Stimulated activated naive CD8-positive, alpha-beta T cell treated with anti-CD3 and anti-CD28 coated beads, Interleukin-15, Interleukin-2, amounts not matched to agents 100 U/mL and 50 U/mL, for 24 hours (primary cell): ENCODE measurements at places on chromosomes 2 and 18.

DNA sequence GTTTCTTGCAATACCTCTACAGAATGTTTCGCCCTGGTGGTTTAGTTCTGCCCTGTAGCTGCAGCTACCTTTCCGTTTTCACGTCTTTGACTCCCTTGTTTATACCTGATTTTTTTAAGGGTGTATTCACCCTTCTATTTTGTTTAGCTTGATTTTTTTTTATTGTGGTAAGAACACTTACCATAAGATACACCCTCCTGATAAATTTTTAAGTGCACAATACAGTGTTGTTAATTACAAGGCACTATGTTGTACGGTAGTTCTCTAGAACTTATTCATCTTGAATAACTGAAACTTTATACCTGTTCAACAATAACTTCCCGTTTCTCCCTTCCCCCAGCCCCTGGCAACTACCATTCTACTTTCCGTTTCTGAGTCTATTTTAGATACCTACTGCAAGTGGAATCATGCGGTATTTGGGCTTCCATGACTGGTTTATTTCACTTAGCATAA is 48.9 kb upstream of the NABP1 start:
- DNase-seq, result no peak

DNA sequence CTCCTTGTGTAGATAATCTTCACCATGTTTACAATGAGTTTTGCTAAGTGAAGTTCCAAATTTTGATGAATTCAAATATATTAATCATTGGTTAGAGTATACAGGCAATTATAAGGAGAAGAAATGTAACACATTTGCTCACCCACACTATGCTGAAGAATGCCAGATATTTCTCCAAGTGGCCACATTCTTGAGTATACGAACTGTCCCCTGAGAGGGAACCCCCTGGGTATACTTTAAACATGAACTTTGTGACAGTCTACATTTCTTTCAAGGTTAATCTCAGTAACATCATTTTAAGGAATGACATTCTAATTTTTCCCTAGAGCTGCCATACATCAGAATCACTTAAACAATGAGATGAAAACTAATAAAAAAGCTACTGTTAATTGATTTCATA is 39.8 kb upstream of the CDKL4 start:
- no peak for DNase-seq

- DNase-seq, result no peak
These were observed 148.4 kb upstream of the TWIST2 start for GRCh38 chr2:238699307-238700116.

GRCh38 chr18:33611525-33612135 is 33.6 kb downstream of the ASXL3 start:
- DNase-seq, result no peak

DNA sequence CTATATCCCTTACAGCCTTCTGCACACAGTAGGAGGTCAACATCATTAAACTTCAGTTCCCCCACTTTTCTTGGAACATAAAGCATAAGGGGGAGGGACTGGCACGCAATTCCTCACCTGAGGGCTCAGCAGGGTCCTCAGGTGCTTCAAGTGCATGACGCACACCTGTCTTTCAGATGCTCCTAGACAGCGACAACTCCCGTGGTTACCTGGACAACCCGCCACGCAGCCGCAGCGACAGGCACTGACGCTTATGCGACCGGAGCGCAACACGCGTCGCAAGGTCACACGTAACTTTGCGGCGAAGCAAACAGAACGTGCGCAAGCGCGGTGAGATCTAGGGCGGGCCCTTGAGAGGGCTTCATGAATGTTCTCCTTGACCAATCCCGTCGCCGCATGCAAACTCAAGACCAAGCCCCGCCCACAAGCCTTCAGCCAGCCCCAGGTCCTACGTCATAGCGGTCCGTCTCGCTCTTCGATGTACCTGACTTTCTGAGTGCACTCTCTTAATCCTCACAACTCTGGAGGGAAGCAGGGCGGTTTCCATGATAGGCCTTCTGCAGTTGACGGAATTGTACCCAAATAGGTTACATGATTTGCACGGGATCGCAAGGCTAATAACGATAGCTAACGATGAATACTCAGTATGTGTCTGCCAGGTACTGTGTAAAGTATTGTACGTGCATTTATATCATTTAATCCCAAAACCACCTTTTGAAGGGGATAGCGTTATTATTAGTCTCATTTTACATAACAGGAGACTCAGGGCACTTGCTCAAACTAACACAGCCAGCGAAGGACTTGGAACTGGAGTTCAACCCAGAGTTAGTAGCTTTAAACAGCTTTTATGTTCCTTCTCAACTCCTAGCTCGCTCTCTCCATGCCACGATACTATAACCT is at the start of gene IFT172:
Gene IFT172, minus strand, starts transcription at position 246 of the 900 bp plus-strand sequence. Its CDS starts 90 bp downstream, at position 156.
- peak; percentile 99 for DNase-seq

DNA sequence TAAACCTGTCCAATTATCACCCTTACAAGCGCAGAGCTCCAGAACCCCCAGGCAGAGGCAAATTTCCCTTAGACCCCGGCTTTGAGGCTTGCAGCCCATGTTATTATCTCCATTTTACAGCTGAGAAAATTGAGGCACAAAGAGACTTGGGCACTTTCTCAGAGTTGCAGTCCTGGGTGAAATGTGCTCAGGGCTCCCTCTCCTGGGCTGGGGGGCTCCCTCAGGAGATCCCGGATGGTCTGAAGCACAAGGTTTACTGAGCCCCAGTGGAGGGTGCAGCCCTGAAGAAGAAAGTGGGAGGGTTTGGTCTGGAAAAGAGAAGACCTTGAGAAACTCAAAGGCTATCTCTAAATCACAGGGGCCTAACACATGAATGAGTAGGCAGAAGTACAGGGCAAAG is 156.6 kb downstream of the CYRIA start:
- DNase-seq, result no peak

DNA sequence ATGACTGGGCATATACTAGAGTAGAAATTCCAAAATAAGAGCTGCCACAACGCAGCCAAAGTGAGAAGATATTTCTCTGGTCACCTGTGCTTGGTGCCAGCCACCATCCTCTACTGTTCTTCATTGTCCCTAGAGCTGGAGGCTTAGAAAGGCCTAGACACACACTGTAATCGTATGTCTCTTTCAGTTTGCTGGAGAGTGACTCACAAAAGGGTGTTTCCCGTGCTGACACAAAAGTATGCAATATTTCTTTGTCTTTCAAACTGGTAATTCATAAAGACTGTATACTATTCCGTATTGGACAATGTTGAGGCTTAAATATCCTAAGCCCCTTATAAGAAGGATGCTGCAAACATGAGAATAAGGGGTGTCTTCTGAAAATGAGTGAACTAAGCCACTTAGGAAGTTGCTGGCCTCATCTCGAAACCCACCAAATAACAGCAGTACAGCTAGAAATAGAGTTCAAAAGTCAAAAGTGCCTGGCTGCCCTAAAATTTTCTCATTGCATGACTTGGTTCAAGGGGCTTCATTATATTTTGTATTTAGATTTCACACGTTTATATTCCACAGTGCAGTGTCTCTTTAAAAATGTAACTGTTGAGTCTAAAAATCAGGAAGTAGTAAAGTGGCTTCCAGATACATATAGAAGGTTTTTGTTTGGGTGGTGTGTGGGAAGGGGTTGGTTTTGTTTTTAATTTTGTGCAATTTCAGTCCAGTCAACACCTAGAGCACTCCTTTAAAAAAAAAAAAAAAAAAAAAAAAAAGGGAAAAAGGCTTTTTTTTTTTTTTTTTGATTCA is 601.1 kb downstream of the ARHGAP15 start:
- DNase-seq, result peak; percentile 6

DNA sequence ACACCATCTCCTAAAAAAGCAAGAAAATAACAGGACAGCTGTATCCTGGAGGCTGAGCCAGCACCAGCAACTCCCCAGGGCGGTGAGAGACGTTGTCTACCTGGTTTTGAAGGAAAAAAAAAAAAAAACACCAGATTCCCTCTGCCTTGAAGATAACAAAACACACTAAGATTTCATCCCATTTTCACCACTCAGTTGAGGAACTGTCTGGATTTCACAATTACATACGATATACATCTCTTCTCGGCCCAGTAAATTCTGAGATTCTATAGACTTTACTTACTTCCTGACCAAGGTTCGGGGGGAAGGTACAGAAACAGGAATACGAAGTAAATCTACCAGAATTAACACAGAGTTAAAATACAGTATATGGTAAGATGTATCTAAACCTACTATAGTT is 8.5 kb downstream of the ZNF516 start:
- no peak for DNase-seq

- no peak for DNase-seq
These were observed 14.1 kb downstream of the DYNC2LI1 start for GRCh38 chr2:43787895-43788294.

GRCh38 chr2:127177617-127178263 is 42.4 kb downstream of the CYP27C1 start:
- no peak for DNase-seq

- DNase-seq, result no peak
These were observed 816.2 kb downstream of the NRXN1 start for GRCh38 chr2:50215736-50216135.

GRCh38 chr2:132477962-132478361 is 61.4 kb downstream of the GPR39 start:
- DNase-seq, result no peak

DNA sequence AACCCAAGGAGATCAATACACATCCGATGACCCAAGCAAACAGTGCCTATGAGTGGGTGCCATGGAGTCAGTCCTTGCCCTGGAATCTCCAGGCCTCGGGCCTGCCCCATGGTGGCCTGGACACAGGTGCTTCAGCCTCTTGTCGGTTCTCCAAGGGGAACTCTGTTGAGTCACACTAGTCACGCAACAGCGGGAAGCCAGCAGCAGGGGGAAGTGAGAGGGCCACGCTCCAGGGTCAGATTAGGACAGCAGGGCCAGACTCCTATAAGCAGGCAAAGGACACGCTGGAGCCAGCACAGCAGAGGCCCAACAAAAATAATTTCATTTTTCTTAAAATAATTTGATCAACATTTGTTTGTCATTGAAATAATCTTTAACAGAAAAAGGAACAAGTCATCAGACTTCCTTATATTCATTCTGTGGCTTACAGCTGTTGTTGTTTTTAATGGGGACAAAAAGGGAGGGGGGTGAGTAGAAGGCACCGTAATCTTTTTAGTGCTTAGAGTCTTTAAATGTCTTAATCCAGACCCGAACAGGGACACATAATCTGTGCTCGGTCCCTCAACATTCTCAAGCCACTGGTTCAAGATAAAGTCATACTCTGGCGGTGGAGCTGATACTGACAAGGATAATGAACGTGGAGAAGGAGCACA is 16.4 kb upstream of the ARMC9 start:
- no peak for DNase-seq

DNA sequence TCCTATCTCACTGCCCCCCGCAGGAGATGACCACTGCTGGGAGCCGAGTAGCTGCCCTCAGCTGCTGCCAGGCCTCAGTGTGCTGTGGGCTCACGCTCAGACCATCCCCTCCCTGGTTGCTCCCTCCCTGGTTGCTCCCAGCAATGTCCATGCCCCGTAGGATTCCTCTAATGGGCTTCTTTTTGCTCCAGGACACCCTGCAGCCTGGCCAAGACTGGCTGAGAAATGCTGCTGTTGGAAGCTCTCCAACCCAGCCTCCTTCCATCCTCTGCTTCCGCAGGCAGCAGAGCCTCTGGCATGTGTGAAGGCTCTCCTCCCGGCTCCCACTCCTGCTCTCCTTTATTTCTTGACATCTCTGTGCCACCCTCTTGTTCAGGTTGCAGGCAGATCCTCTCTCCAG is 48.6 kb downstream of the SOX11 start:
- no peak for DNase-seq

DNA sequence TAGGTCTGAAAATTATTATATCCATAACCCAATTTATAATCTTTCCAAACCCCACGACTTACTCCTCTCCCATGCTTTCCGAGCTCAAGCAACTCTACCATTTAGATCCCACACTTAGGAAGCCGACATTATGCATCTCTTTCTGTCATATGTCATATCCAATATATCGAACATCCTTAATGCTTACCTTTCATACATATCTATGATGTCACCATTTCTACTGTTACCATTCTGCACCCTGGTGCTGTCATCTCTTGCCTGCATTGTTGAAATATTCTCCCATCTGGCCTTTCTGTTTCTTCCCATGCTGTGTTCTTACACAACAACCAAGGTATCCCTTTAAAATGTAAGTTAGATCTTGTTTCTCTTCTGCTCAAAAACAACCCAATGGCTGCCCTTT is 127.1 kb upstream of the MC4R start:
- DNase-seq, result no peak

- DNase-seq, result no peak
These were observed 48.0 kb downstream of the TEX44 start for GRCh38 chr2:231640641-231641111.

GRCh38 chr2:234625626-234626250 is 128.9 kb upstream of the ARL4C start:
- DNase-seq, result no peak

GRCh38 chr2:17245906-17246305 is 272.3 kb downstream of the RAD51AP2 start:
- no peak for DNase-seq

DNA sequence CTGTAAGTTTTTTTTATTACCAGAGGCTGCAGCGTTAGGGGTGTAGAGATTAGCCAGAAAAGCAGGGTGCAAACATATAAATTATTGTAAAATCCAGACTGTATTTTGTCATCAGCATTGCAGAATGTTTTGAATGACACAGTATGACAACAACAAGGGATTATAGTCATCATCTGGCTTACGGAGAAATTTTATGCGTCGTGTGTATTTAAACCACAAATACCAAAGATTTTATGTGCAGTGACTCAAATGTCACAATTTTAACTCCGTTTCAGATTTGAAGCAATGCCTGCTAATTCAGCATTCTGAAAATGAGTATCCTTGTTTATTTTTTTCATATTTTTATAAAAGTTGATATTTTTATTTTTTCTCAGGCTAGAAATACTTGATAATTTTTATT is 19.4 kb upstream of the TMX3 start:
- DNase-seq, result no peak

GRCh38 chr2:119545754-119546446 is 1.7 kb downstream of the CFAP221 start:
- no peak for DNase-seq

GRCh38 chr2:31170071-31170698 is 31.9 kb upstream of the GALNT14 start:
- peak; percentile 57 for DNase-seq

DNA sequence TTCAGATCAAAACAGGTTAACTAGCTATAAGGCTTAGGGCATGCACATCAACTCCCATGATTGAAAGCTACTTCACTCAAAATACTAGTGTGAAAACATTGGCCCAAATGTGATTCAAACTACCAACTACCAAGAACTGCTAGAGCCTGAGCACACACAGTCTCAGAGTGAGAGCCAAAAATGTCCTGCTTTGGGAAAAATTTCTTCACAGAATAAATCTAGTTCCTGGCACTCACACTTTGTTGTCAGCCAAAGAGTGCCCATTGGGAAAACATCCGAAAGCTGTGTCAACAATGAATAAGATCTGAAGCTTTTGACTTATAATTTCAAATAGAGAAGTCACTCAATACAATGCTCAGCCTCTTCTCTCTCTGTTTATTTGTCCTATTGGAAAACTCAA is 182.7 kb downstream of the LRATD1 start:
- DNase-seq, result no peak

DNA sequence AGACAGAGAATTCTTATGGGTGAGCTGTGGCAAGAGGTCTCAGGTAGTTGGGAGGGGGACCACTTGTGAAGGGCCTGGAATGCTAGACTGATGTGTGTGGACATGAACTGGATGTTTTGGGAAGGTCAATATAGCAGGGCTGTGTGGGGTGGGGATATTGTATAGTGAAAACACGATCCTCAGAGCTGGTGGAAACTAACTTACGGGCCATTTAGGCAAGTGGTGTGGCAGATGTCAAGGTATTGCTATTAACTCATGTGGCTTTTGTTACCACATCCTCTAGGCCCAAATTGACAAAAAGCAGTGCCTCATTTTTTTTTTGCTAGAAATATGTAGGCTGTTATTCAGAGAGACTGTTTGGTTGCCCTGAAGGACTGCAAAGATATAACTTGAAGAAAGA is 8.0 kb upstream of the GALNT1 start:
- DNase-seq, result no peak

- no peak for DNase-seq
These were observed 13.4 kb upstream of the CELF4 start for GRCh38 chr18:37578886-37579513.
